CD4-positive, alpha-beta T cell treated with Interleukin-10 for 1 hour (primary cell): ENCODE measurements at places on chromosomes 1 and 21.

DNA sequence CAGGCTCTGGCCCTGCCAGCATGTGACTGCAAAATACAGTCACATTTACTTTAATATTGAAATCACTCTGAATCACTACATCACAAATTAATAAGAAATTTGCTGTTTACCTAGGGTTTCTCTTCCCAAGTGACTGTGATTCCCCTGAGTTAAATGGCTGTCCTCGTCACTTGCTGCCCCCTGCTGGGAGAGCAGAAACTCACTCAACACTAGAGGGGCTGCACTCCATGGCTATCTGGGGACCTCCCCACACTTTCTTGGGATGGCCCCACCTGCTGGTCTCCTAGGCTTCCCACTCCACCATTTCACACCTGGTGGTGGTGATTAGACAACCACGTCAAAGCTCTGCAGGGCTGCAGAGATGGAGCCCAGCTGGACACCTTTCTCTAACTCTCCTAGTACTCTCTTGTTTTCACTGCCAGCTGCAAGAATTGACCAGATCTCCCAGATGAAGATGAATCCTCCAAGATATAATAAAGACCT lies 63.4 kb downstream of the CD2 start:
- peak; percentile 85 for DNase-seq

- no peak for DNase-seq
Measured at GRCh38 chr1:225909477-225909876, 14.6 kb downstream of the PYCR2 start.

GRCh38 chr1:230371923-230372703 lies 54.0 kb downstream of the PGBD5 start:
- no peak for DNase-seq

DNA sequence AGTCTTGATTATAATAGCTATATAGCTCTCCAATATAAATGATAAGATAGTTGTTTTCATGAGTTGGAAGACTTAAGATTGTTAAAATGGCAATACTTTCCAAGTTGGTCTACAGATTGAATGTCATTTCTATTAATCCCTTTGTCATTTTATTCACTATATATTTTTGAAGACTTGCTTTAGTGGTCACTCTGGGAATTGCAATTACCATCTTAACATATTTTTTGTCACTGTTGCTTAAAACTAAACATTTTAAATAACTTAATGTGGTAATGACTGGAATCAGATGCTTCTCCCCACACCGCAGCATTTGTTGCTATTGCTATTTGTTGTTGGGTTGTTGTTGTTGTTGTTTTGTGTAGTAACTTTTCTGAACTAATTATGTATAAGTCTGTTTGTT lies 1592.9 kb downstream of the MRPL39 start:
- no peak for DNase-seq

- DNase-seq: no peak
Measured at GRCh38 chr1:99469550-99469971, 176.4 kb upstream of the PALMD start.
